ENCODE measurements at places on chromosomes 11 and 22.

DNA sequence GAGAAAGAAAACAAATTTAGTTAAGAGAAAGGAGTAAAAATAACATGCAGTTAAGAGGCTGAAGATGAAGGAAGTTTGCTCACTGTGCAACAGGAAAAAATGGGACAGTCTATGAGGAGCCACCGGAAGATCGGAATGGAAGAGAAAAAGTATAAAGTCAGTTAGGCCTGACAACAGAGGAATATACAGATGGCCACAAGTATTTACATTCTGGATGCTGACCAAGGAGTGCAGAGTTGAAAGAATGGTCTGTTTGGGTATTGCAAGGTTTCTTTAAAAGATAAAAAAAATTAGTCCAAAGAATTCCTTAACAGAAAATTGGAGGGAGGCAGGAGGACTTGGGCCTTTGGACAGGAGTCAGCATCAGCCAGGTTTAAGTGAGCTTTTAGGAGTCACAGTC is 37.5 kb downstream of the RBFOX2 start:
- no peak overlapping the region for H3K27ac ChIP-seq
- no peak for DNase-seq
- no peaks in the 10 kb centered on the region for H3K27me3 ChIP-seq
- H3K4me3 ChIP-seq = no peak overlapping the region
- peaks cover 5% of the 10 kb centered on the region for H3K36me3 ChIP-seq

DNA sequence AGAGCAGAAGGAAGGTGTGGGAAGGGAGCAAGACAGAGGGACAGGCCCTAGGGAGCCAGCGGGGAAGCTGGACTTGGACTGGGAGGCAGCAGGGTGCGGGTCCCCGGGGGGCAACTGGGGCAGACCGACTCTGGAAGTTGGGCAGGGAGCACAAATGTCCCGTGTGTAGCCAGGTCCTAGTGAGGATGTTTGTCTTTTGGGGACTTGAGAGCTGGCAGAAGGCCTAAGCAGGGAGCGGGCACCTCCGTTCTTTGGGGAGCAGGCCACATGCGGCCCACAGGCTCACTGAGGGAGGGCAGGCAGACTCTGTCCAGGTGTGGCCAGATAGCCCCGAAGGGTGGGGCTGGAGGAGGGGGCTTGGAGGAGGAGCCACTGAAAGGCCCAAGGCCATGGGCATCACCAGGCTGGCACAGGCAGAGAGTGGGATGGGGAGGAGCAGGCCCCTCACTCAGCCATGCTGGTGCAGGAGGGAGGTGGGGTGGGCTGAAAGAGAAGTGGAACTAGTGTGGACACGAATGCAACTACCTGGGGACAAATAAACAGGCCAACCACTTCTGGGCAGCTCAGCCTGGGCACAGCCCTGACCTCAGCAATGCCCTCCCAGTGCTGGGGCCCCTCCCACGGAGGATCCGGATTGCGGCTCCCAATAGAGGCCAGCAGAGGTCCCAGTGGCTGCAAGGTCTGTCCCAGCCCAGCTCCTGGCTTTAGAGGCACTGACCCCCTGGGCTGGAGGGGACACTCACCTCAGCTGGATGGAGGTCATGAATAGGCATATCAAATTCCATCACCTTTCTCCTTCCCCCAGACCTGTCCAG is 1.3 kb upstream of the SCARF2 start:
- peaks cover 44% of the 10 kb centered on the region for H3K4me1 ChIP-seq
- no peak overlapping the region for H3K4me3 ChIP-seq
- peak; percentile 37 for DNase-seq
- no peak overlapping the region for H3K27ac ChIP-seq
- H3K27me3 ChIP-seq = no peaks in the 10 kb centered on the region

- H3K4me3 ChIP-seq = no peak overlapping the region
- no peak overlapping the region for H3K27ac ChIP-seq
- DNase-seq = no peak
- H3K4me1 ChIP-seq = no peaks in the 10 kb centered on the region
Observed at GRCh38 chr22:48239461-48240147, 1477.2 kb downstream of the TBC1D22A start.

DNA sequence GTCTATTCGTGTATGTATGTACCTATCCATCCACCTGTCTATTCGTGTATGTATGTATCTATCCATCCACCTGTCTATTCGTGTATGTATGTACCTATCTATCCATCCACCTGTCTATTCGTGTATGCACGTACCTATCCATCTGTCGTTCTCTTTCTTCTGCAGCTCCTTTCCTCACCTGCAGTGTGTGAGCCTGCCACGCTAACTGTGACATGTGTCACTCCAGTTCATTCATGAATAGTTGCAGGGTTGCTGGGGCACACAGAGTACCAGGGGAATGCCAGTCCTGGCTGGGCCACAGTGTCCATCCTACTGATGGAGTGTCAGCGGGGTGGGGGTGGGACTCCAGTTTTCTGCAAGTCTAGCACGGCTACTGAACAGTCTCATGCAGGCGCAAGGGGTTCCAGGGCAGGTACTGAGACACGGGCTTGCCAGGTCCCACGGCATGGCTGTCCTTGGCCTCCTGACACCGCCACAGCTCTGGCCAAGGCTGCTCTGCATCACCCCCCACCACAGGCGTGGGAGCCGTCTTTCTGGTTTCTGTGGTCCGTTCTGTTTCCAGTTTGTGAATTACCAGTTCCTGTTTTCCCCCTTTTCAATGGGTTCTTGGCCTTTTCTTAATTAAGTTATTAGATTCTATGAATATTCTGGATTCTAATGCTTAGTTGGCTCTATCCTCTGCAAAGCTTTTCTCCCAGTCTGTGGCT is 88.8 kb upstream of the CLDN5 start:
- no peaks in the 10 kb centered on the region for H3K36me3 ChIP-seq
- H3K4me3 ChIP-seq = no peak overlapping the region
- H3K27ac ChIP-seq = no peak overlapping the region
- DNase-seq = no peak
- 0 out of 2 replicates have a peak, but pooled peaks cover 5% of the 10 kb centered on the region for H3K4me1 ChIP-seq

DNA sequence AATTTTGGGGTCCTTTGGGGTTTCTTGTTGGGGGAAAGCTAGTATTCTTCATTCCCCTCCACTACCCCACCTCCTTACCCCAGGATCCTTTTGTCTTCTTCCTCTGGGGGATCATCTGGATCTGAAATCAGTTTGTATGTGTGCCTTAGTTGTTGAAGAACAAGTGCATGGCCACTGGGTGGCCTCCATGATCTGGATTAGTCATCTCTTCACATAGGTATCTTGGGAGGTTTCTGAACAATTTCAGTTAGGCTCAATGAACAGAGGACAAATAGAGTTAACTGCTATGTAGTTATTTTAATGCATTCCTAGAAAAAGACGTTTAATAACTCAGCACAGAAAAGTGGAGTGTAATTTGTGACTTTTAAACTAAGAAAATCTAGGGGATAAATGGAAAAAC is 7.1 kb upstream of the VWA5A start:
- no peak overlapping the region for H3K27ac ChIP-seq
- no peaks in the 10 kb centered on the region for H3K36me3 ChIP-seq
- peak; percentile 3 for DNase-seq
- no peak overlapping the region for H3K4me3 ChIP-seq
- no peaks in the 10 kb centered on the region for H3K4me1 ChIP-seq

DNA sequence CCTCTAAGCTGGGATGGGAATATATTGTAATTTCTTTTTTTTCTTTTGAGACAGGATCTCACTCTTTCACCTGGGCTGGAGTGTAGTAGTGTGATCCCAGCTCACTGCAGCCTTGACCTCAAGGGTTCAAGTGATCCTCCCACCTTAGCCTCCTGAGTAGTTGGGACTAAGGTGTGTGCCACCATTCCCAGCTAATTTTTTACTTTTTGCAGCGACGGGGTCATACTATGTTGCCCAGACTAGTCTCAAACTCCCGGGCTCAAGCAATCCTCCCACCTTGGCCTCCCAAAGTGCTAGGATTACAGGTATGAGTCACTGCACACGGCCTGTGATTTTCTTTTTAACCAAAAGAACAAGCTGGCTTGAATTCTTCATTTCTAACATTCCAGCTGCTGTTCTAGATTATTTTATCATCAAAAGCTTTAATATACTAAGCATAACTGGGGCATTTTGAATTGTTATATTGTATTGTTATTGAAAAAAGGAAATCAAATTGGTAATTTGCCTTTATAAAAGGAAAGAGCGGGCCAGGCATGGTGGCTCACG is 26.8 kb upstream of the PPP2R1B start:
- H3K27me3 ChIP-seq = no peaks in the 10 kb centered on the region
- H3K4me1 ChIP-seq = peaks cover 67% of the 10 kb centered on the region
- H3K27ac ChIP-seq = no peak overlapping the region
- H3K4me3 ChIP-seq = no peak overlapping the region
- DNase-seq = no peak
- peaks cover 8% of the 10 kb centered on the region for H3K36me3 ChIP-seq

DNA sequence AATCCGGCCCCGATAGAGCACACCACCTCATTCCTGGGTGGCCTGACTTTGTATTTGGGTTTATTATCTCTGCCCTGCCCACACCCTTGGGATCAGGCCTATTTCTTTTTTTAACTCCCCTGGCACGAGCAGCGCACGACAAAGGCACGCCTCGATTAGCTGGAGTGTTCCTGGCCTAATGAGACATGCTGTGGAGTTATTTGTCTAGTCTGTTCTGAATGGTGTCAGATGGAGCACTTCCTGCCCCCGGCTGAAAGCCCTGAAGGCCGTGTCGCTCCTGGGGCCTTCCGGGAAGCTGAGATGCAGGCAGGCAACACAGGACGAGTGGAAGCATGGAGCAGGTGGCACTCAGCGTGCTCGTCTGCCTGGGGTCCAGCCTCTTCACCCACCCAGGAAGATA is 47.1 kb downstream of the LARGE1 start:
- no peaks in the 10 kb centered on the region for H3K36me3 ChIP-seq
- H3K4me1 ChIP-seq = peaks cover 6% of the 10 kb centered on the region
- H3K27ac ChIP-seq = no peak overlapping the region
- DNase-seq = no peak

DNA sequence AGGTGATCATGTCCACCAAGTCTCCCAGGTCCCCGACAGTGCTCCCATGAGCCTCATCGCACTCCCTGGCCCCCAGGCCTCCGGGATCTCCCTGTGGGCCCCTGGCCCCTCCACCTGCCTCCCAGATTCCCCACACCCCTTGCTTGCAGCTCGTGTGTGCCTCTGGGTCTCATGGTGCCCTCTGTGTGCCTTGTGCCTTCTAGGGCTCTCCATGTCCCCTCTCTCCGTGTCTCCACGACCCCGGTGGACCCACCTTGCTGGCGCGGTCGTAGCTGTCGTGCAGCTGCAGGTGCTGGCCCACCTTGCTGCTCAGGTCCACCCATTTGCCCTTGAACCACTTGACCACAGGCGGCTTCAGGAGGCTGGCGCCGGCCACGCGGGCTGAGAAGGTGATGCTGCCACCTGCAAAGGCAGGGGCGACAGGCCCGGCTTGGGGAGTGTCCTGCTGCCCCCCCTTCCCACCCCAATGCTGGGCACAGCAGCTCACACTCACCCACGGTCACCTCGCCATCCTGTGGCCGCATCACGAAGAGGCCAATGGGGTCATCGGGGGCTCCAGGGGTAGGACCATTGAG is 2.9 kb downstream of the MYBPC3 start:
- peaks cover 69% of the 10 kb centered on the region for H3K27me3 ChIP-seq
- no peak overlapping the region for H3K4me3 ChIP-seq
- no peaks in the 10 kb centered on the region for H3K36me3 ChIP-seq
- H3K27ac ChIP-seq = no peak overlapping the region
- peaks cover 52% of the 10 kb centered on the region for H3K4me1 ChIP-seq
- DNase-seq = no peak

- no peak for DNase-seq
- H3K27ac ChIP-seq = no peak overlapping the region
- no peak overlapping the region for H3K4me3 ChIP-seq
- H3K4me1 ChIP-seq = no peaks in the 10 kb centered on the region
- peaks cover 81% of the 10 kb centered on the region for H3K36me3 ChIP-seq
Observed at GRCh38 chr11:72844356-72844755, 30.1 kb downstream of the ATG16L2 start.

DNA sequence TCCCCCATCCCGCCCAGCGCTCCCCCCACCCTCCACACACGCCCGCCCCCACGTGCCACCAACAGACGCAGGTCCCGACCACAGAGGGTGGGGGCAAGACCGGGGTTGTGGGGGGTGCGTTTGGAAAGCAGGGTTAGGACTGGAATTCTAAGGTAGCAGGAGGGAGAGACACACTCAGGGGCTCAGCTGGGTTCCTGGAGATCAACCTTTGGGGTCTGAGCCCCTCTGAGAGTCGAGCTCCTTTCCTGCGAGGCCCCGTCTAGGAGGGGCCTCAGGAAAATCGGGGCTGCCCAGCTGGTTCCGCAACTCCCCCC is 429 bp downstream of the PGGHG start:
- H3K27ac ChIP-seq = no peak overlapping the region
- H3K4me3 ChIP-seq = peak overlapping the region; percentile 58
- H3K4me1 ChIP-seq = peaks cover 34% of the 10 kb centered on the region

DNA sequence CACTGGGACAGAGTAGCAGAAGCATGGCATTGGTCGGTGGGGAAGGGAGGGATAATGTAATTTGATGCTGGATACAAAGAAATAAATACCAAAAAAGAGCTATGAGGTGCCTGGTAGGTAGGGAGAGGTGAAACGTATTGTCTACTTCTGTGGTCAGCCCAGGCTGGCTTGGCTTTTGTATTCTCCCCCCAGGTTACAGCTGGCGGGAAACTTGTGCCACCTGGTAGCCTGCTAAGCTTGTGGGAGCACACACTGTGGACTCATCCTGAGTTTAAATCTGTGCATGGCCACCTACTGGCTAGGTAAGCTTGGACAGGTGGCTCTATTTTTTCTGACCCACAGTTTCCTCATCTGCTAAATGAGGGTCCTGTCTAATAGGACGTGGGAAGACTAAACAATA is 165.2 kb upstream of the E2F8 start:
- H3K27me3 ChIP-seq = peaks cover 1% of the 10 kb centered on the region
- H3K27ac ChIP-seq = no peak overlapping the region
- no peak for DNase-seq
- no peaks in the 10 kb centered on the region for H3K36me3 ChIP-seq
- no peaks in the 10 kb centered on the region for H3K4me1 ChIP-seq
- no peak overlapping the region for H3K4me3 ChIP-seq

GRCh38 chr22:42169055-42169469 is 38.5 kb upstream of the CYP2D6 start:
- no peak overlapping the region for H3K27ac ChIP-seq
- DNase-seq = peak; percentile 71
- H3K36me3 ChIP-seq = peaks cover 27% of the 10 kb centered on the region
- no peak overlapping the region for H3K4me3 ChIP-seq
